ENCODE measurements at places on chromosomes 1 and 21.
A peak's percentile ranks its signal among the peaks of the same experiment; 100 is the strongest.

GRCh38 chr1:184970691-184971161 is 3.6 kb downstream of the NIBAN1 start:
- DNase-seq: peak; percentile 72

DNA sequence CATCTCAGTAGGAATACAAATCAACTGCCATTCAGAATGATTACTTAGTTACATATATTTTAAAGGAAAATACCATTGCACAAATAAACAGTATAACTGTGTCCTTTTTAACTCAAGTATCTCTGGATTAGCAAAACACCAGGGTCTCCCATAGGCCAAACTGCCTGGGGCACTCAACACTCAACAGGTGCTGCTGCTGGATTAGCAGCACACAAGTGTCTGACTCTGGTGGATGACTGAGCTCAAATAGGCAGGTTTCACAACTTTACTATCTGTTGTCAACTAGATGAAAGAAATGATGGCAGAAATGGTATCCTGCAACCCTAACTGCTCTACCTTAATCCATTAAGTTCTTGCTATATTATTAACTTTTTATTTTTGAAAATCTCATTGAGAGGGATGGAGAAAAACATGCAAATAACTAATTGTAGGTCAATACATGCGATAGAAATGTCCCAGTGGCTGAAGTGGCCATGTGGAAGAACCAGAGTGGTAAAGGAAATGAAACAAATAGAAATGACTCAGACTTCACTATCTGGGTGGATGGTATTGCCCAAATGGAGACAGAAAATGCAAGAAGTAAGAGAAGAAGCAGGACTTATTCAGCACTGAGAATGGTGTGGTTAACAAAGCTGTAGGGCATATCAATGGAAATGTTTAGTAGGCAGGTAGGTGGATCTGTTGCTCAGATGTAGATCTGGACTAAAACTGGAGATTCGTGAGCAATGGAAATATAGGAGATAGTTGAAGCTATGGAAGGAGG is 90.8 kb upstream of the CCDC190 start:
- DNase-seq: no peak

DNA sequence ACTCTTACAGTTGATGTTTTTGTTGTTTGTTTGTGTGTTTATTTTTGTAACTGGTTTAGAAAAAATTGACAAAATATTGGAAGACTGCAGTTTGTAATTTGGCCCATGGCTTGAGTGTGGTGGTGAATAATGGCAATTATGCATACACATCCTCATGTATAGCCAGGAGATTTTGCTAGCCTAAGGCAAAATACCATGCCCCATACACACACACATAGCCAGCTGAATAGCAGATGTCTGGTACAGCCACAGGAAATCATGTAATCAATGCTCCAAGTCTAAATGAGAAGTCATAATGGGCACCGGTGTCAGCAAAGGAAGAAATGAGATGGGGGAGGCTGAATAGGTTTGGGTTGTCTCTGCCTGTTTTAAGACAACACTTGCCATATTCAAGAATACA is 135.2 kb upstream of the COA6 start:
- no peak for DNase-seq

GRCh38 chr1:160579216-160579701 is at the start of gene CD84:
Gene CD84 (minus strand): TSS chr1:160579496. CDS start chr1:160579437, 59 bp downstream.
- DNase-seq: no peak

DNA sequence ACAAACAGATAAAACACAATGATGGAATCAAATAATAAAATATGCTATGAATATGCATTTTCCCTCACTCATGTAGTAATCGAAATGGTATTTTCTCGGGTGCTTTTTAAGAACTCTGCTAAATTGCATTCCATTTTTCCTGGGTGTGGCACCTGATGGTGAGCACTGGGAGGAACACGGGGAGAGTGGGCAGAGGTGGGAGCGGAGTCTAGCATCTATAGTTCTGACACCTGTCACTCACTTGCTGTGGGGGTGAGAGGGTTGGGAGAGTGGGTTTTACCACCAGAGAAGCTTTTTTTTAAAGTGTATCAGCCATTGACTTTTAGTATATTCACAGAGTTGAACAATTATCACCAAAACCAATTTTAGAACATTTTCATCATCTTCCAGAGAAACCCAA is 73.4 kb upstream of the PGBD5 start:
- DNase-seq: no peak

DNA sequence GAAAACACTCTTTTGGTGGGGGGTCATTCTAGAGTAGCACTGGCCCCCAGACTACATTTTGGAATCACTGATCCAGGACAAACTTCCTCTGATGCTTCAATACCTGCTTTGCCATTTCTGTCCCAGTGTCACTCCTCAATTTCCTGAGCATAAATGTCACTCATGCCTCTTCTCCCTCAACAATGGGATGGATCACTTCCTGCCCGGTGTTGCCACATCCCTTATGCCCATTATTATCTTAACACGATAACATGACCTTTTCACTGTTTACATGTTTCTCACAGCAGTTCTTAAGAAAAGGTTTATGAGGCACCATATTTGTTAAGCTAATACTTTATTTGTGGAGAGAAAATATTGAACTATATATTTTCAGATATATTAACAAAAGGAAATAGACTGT is 3.9 kb upstream of the ITLN1 start:
- no peak for DNase-seq

DNA sequence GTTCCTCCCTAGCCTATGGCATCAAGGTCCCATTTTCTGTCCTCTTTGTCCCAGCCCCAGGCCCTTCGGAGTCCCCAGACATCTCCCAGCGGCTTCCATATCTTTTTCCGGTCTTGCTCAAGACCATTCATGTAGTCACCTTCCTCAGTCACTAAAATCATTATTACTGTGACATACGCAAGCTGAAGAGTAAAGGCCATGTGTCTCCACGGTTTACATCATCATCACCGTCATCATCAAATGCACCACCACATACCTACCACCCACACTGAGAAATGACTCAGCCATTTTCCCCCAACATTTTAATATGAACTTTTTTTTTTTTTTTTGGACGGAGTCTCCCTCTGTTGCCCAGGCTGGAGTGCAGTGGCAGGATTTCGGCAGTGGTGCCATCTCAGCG is 43.4 kb downstream of the FHAD1 start:
- DNase-seq: peak; percentile 58

DNA sequence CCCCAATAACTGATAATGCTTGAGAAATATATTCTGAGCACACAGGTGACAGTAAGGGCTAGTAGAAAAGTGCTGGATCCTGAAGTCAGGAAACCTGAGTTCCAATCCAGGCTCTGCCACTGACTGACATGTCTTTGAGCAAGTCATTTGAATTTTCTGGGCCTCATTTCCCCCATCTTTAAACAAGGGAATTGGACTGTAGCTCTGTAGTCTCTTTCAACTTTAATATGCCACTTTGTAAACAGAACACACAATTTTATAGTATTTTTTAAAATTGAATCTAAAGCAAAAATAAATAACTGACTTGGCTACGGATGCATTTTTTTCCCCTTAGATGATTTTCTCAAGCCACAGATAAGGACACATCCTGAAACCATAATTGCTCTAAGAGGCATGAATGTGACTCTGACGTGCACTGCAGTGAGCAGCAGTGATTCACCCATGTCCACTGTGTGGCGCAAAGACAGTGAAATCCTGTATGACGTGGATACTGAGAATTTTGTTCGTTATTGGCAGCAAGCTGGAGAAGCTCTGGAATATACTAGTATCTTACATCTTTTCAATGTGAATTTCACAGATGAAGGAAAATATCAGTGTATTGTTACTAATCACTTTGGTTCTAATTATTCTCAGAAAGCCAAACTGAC is 37.0 kb downstream of the LRIG2 start:
- DNase-seq: peak; percentile 89

GRCh38 chr1:77134359-77134758 is 84.9 kb downstream of the PIGK start:
- peak; percentile 47 for DNase-seq

DNA sequence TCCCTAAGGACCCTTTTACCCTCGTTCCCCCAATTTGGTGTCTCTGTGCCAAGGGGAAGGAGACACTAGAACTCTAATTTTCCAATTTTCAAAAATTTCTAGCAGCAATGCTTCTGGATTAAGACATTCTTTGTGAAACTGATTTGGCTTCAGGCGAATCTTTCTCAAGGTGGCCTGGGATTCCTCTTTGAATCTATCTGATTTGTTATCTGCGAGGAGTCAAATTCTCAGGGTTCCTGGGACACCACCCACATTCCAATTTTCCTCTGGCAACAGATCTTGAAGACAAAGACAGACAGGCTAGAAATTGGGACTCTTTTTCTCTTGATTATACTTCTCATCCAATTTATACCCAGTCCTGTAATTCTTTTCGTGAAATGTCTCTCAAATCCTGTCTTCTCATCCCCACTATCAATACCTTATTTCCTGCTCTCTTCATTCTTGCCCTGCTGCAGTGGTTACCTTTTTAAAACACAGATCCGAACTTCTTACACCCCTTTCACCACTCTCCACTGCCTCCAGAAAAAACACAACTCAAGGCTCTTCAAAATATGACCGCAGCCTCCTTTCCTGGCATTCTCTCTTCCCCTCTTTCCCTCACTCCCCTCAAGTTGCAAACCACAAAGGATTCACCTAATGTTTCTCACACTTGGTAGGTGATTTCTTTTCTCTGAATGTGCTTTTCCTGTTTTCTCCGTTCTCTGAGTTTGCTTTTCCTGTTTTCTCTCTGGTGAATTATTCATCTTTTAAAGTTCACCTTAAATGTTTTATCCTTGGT is 2.7 kb upstream of the MPZL1 start:
- no peak for DNase-seq

GRCh38 chr1:33634806-33635205 is 162.4 kb downstream of the ZSCAN20 start:
- DNase-seq: peak; percentile 39

DNA sequence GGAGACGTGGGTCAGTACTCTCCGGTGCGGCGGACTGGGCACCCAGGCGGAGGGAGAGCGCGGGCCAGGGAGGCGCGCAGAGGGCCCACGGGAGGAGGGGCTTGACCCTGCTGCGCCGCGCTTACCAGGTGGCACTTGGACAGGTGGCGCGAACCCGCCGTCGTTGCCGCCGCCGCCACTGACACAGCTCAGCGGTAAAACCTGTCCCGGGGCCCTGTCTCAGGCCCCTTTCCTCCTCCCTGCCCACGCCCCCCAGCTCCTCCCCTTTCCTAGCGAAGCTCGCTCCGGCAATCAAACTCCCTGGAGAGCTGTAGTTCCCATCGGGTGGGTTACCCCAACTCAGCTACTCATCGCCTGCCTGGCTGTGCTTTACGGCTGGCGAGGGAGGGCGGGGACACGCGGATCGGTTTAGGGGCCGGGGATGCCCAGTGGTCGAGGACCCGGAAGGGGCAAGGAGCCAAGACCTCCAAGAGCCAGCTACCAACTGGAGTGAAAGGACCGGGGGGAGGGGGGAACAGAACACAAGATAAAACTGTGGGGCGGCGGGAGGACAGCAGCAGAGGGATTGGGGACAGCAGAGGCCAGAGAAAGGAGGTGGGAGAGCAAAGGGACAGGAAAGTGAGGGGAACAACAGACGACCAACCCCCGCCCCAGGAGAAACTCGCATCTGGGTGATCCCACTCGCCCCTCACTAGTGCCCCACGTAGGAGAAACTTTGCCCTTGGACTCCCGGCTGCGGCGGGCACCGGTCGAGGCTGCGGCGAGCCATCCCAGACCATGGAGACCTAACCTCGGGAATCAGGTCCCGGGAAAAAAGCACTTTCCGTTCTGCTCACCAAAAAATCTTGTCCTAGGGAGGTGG is 2.9 kb downstream of the GFI1 start:
- DNase-seq: no peak

- DNase-seq: peak; percentile 72
Measured at GRCh38 chr1:193185901-193186731, at the start of gene B3GALT2. Gene B3GALT2 (minus strand): TSS chr1:193186613. CDS start chr1:193181562, 5,051 bp downstream.

GRCh38 chr1:28343405-28343804 is 14.6 kb downstream of the MED18 start:
- DNase-seq: peak; percentile 57

DNA sequence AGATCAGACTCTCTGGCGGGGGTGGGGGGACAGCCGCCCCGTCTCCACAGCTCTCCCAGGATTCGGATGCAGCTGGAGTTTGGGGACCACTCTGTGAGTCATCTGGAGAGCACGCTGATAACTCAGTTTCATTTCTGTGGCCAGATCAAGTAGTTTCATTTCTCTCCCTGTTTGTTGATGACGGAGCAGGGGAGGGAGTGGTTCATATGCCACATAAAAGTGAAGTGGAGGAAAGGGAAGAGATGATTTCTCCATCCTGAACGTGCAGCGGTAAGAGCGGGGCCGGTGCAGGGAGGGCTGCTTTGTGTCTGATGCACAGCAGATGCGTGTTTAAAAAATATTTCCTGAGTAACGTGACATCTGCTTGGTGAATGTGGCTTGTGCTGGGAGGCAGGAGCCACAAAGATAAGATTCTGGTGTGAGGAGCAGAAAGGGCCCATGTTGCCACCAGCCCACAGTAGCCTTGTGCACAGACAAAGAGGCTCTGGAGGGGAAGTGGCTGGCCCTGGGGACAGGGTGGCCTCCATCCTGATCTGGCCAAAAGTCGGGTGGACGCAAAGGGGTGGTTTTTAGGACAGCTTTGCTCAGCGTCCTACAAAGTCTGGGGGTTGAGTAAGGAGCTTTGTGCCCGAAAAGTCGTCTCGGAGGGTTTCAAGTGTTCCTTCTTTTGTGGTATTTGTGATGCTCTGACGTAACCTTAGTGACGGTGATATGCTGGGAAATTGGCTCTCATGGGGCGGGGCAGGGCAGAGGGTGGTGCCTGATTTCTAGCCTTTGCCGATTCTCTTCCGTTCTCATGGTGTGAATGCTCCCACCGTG is at the start of gene MX2:
MX2 (plus strand) TSS at position 242 of the 819 bp plus-strand sequence. CDS start 14,880 bp downstream, outside the sequence.
- peak; percentile 93 for DNase-seq

GRCh38 chr1:40818264-40818961 is 34.8 kb downstream of the KCNQ4 start:
- peak; percentile 24 for DNase-seq

- peak; percentile 85 for DNase-seq
Measured at GRCh38 chr1:16012590-16013219, 5.1 kb downstream of the HSPB7 start.

- DNase-seq: no peak
Measured at GRCh38 chr1:10113501-10113900, 80.7 kb downstream of the UBE4B start.

DNA sequence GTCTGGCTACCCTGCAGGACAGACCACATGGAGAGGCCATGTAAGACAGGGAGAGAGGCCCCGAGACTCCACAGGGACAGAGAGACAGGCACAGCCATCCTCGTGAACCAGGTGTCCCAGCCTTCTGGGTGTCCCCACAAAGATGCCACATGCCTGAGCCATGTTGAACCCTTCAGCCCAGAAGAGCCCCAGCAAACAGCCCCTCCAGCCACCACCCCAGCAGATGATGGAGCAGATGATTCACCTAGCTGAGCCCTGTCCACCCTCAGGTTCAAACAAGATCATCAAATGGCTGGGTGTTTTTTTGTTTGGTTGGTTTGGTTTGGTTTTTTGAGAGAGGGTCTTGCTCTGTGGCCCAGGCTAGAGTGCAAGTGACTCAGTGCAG is 78.7 kb downstream of the DHRS3 start:
- no peak for DNase-seq

- no peak for DNase-seq
Measured at GRCh38 chr1:155910621-155911121, 478 bp downstream of the RIT1 start.

DNA sequence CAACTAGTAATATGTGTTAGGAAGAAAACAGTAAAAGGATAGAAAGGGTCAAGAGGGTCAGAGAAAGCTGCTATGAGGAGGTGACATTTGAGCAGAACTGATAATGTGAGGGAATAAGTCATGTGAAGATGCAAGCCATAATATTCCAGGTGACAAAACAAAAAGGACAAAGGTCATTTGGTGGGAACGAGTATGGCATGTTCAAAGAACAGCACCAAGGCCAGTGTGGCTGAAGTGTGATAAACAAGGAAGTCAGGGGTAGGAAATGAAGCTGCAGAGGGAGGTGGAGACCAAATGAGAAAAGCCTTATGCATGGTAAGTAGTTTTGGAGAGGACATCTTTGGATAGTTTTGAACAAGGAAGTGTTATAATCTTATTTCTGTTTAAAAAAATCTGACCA is 46.7 kb downstream of the LPGAT1 start:
- DNase-seq: no peak
